Right hindlimb (tissue), 1 donor: ENCODE measurements at places on chromosomes 16 and 17.

DNA sequence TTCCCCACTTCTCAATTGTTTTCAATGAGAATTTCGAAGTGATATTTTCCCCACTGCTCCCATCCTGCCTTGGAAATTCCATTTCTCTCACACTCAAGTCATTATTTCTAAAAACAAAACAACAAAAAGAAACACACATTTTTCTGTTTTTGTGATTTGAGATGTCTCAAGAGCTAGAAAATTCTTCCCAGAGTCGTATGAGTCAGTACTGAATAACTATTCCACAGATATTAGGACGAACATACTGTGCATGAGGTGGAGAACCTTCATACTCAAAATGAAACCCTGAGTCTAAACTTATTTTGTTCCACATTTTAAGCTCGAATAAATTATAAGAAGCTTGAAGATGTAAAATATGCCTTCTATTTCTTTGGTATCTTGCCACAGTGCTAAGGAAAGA, 204.6 kb downstream of the SLC39A11 start:
- no peak for DNase-seq

GRCh38 chr17:75691371-75691791, 24.2 kb downstream of the SAP30BP start:
- no peak for DNase-seq

- no peak for DNase-seq
Measured at GRCh38 chr16:62213763-62214162, 177.5 kb upstream of the CDH8 start.

- DNase-seq: no peak
Measured at GRCh38 chr17:15291674-15292361, 26.7 kb upstream of the PMP22 start.
